ENCODE measurements at places on chromosomes 7 and 10.

GRCh38 chr10:95300022-95300539, 9.3 kb upstream of the PDLIM1 start:
- DNase-seq: no peak

- DNase-seq: no peak
Observed at GRCh38 chr7:47786557-47787248, 161.6 kb downstream of the PKD1L1 start.

DNA sequence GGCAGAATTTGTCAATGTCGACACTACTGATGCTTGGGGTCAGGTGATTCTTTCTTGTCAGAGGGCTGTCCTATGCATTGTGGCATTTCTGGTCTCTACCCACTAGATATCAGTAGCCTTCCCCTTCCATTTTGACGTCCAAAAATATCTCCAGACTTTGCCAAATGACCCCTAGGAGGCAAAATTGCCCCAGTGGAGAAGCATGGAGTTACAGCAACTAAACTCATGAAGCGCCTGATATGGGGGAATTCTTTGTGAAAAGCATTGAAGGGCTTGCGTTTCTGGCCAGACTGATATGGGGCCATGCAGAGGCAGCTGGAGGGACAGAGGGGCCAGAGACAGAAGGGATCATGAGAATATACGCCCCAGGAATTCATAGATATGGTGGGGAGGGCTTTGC, 43.6 kb downstream of the ADRB1 start:
- DNase-seq: no peak

DNA sequence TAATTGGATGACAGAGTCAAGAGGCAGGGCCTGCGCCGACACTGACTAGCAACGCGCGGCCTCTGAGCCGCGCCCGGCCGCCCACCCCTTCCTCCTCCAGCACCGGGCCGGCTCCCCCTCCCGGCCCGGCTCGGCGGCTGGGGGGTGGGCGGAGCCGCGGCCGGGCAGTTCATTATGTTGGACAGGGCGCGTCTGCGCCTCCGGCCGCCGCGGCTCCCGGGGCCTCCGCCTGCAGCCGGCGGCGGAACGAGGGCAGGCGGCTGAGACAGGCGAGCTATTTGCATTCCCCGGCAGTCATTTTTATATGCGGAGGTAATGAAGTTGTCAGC, 106.7 kb downstream of the SNX10 start:
- DNase-seq: peak; percentile 66

- DNase-seq: no peak
Observed at GRCh38 chr7:138645284-138645683, 55.9 kb downstream of the SVOPL start.

- no peak for DNase-seq
Observed at GRCh38 chr10:93872375-93873158, 21.2 kb upstream of the SLC35G1 start.

GRCh38 chr7:136174477-136175125, 197.4 kb upstream of the MTPN start:
- DNase-seq: no peak

GRCh38 chr7:106466867-106467266, 182.1 kb upstream of the NAMPT start:
- DNase-seq: no peak

GRCh38 chr10:22053048-22053447, 49.5 kb upstream of the DNAJC1 start:
- no peak for DNase-seq

DNA sequence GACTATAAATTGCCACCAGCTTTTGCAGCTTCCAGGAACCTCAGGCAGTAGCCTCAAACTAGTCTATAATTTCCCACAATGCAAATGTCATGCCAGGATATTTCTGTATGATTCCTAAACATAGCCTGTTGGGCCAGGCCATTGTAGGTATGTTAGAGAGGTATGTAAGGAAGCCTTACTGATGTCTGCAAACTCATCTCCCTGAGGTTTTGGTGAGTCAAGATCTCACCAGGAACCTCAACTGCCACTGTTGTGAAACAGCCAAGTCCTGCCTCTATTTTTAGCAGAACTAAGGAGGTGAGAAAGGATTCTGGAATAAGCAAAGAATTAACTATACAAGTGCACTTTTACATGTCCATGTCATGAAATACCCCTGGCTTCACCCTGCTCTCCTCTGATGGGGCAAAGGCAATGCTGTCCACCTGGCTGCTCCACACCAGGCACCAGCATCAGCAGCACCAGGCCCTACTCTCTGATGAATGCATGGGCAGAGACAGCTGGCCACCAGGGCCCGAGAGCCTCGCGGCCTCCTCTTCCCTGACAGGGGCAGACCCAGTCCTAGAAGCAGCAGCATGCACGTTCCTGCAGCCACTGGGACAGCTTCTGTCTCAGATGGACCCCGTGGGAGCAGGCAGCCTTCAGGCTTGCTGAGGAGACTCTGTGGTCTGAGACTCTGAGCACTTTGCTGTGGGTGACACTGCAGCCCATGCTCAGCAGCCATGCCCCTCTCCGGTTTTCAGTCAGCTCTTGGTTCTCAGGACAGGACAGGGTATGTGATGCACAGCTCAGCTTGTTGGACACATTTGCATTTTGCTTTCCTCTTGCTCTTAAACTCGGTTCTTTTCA, 147.3 kb downstream of the ZMYND11 start:
- no peak for DNase-seq

- DNase-seq: no peak
Observed at GRCh38 chr7:12583176-12583575, 12.7 kb downstream of the SCIN start.

DNA sequence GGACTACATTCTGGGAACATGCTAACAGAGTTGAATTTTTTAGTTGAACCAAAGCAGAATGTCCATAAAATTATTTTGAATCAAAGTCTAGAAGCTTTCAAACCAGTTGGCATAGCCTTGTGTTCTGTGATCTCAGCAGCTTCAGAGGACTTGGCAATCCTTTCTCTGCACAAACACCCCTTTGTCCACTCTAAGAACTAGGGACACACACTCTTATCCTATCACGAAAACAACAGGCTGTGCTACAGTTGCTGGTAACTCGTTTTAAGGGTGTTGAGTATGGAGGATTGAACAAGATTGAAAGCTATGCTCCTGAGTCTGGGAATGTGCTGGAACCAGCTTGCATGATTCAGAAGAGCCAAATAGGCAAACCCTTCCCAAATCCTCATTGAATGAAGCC, 76.4 kb upstream of the PRSS58 start:
- DNase-seq: no peak
